ENCODE measurements at places on chromosomes 6 and 20. TPM values are rescaled to one million over a fixed set of nuclear protein-coding genes. Genes with fewer than 3 reads are reported as not detected.

UBD gene
- 0.54 TPM for total RNA-seq

HLA-DMB gene
- 2.8 TPM for total RNA-seq

TULP1 gene
- total RNA-seq: not detected

FKBP1C gene
- not detected for total RNA-seq

SMLR1 gene
- total RNA-seq: not detected

C20orf202 gene
- total RNA-seq: 0.19 TPM
